ENCODE measurements at places on chromosomes 12 and 14.
A peak's percentile ranks its signal among the peaks of the same experiment; 100 is the strongest.

DNA sequence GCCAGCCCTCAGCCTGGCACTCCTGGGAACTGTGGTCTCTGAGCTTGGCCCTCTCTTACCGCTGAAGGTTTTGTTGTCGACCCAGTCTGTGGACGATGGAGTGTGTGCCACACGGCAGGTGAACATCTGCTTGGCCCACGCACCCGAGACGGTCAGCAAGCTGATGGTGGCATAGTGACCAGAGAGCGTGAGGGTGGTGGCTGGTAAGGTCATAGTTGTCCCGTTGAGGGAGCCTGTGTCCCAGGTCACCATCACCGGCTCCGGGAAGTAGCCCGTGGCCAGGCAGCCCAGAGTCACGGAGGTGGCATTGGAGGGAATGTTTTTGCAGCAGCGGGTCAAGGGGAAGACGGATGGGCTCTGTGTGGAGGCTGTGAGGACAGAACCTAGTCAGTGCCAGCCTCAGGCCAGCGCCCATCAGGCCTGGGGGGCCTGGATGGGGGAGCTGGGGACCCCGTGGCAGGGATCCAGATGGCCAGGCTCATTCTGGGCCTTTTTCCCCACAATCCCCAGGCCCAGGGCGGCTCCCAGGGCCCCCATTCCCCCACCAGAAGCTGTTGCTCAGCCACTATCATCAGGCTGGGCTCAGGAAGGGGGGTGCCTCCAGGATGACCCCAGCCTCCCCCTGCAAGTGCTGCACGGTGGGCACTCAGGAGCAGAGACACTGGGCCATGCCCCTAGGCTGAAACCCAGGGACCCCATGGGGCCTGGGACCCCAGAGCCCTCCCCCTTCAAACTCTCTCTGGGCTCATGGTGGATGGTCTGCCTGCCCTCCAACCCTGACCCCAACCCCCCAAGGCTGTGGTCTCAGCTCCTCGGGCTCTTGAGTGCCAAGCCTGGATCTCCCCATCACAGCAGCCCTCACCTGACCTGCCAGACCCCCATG, 75.2 kb downstream of the TMEM121 start:
- no peak for DNase-seq

- DNase-seq: no peak
These were observed 39.1 kb downstream of the DIO3 start for GRCh38 chr14:101600336-101600890.

- no peak for DNase-seq
These were observed 38.1 kb downstream of the ESRRB start for GRCh38 chr14:76413962-76414600.

DNA sequence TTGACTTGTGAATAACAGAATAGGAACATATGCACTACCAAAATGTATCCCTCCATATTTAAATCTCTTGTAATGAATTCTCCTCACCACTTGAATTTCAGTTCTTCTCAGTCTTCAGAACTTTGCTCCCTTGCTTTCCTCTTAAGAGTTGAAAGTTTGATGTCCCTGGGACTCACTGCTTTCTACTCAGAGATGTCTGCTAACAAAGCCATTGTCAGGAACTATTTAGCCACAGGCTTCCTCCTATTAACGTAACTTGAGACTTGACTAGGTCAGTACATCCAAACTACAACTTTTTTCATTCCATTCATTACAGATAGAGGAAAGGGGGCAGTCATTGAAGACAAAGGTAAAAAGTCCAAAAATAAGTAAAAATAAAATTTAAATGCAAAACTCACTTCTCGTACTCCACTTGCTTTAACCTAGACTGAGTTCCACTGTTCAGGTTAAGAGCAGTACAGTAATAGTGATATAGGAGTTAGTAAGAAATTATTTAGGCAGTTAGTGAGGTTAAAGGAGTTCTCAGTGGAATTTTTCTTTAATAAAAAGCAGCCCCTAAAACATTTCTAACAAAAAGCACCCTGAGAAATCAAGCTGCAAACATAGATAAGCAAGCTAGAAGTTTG, 364.2 kb downstream of the SOX5 start:
- no peak for DNase-seq

DNA sequence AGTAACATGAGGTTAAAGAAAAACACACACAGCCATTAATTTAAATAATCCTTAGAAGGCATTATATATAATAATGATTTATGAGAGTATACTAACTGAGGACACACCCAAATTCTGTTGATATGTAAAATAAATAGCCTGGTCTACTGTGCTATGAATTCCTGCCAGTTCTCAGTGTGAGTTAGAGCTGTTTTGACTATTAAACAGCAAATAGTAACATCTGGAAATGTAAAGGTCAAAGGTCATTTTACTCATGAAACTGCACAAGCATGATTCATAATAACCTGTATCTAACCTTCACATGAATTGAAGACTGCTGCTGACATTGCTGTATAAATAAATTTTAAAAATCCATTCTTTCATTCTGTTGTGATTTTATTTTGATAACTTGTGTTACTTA, 966.7 kb downstream of the SLC6A15 start:
- peak; percentile 35 for DNase-seq

GRCh38 chr14:35351897-35352273, 52.7 kb downstream of the NFKBIA start:
- DNase-seq: no peak

GRCh38 chr12:113097716-113098440, 37.7 kb downstream of the RASAL1 start:
- no peak for DNase-seq

DNA sequence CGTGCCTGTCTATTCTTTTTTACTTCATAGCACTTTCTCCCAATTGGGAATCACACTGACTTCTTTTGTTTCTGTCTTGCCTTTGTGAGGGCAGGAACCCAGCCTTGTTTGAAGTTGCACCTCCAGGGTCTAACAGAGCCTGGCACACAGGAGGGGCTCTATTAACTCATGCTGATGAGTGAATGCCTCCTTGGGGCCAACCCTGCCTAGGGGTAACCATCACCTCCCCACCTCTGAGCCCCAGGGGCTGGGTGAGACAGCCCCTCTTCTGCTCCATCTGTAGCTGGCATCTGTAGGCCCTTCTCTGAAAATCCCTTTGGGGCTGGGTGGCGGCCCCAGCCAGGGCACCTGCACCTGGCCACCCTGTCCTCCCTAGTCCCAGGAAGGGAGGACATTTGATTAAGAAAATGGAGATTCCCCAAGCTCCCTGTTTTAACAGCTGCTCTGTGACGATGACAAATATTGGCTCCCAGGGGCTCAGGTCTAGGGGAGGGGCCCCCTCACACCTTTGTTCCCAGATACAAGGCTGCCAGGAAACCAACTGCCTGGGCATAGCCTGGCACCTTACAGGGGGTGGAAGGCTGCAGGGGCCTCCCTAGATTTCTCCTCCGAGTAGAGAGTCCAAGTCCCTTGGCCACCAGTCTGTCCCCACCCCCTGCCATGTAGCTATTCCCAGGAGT, 11.8 kb downstream of the TAMALIN start:
- no peak for DNase-seq

GRCh38 chr12:50734409-50735263, 29.3 kb upstream of the ATF1 start:
- DNase-seq: peak; percentile 45

GRCh38 chr12:128004383-128004938, 262.5 kb upstream of the TMEM132C start:
- DNase-seq: no peak

GRCh38 chr14:23045419-23046357, 3.7 kb downstream of the PSMB11 start:
- DNase-seq: peak; percentile 32

GRCh38 chr14:39568809-39569538, 136.7 kb upstream of the FBXO33 start:
- no peak for DNase-seq

- DNase-seq: peak; percentile 83
These were observed 138.5 kb downstream of the KICS2 start for GRCh38 chr12:64083285-64084210.

DNA sequence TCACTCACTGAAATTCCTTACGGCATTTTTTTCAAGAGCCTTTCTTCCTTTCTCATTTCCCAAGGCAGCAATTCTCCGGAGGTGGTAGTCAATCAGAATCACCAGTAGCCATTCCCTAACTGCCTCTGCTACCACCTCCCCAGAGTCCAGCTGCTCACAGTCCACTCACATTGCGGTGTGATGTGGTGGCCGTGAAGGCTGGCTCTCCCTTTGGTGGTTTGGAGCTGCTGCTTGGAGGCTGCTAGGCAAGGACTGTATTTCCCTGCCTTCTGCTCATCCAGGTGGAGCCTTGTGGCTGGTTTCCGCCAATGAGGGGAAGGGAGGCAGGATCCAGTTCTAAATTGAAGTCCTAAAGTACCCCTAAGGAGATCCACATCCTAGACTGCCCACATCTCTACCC, 222.0 kb downstream of the ANO2 start:
- no peak for DNase-seq

GRCh38 chr12:69066492-69067373, 133.8 kb upstream of the CPM start:
- DNase-seq: no peak

- no peak for DNase-seq
These were observed 38.6 kb downstream of the ARF6 start for GRCh38 chr14:49931523-49931922.

GRCh38 chr14:75030147-75030546, 21.1 kb downstream of the MLH3 start:
- DNase-seq: no peak

- DNase-seq: no peak
These were observed 1.1 kb upstream of the SDSL start for GRCh38 chr12:113420996-113421595.

- peak; percentile 86 for DNase-seq
These were observed 37.2 kb upstream of the BDKRB2 start for GRCh38 chr14:96167224-96168148.

DNA sequence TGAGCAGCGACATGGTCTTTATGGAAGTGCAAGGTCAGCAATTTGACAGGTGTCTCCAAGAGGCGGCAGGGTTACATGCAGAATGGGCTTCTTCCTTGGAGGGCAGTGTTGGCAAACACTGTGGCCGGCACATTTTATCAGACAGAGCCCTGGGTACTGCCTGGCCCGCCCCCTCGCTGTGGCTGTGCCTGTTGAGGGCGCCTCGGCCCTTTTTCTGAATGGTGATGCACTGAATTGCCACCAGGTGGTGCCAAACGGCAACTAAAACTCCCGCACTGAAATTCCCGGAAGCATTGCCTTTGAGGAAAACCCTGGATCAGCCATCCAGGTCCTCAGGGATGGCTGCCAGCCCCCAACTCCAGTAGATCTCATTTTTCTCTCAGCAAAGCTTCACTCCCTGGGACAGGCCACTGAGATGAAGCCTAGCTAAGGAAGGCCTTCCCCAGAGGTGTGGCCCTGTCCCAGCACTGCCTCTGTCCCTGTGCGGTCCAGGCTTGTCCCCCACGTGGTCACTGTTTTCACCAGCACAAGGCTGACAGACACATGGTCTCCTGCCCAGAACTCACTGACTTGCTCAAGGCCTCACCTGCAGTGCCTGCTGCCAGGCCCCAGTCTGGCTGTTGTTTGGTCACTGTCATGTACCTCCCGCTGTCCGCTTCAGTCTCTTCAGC, 73.6 kb downstream of the TESC start:
- DNase-seq: peak; percentile 70

GRCh38 chr12:117854339-117855012, 114.3 kb downstream of the KSR2 start:
- DNase-seq: peak; percentile 54

- no peak for DNase-seq
These were observed 213.1 kb downstream of the CHST11 start for GRCh38 chr12:104669851-104670337.

DNA sequence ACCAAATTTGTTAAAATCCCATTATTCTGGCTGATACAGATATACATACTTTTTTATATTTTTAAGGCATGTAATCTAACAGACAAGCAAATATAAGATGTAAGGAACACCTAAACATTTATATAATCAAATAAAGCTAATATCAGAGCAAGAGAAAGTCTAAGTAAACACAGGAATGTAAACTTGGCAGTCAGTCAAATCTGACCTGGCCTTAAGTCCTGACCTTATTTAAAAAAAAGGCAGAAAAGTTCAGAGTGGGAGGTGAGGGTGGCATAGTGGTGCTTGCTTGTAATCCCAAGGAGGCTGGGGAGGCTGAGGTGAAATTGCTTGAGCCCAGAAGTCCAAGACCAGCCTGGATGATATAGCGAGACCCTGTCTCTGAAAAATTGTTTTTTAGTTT, 152.6 kb downstream of the DERA start:
- no peak for DNase-seq

DNA sequence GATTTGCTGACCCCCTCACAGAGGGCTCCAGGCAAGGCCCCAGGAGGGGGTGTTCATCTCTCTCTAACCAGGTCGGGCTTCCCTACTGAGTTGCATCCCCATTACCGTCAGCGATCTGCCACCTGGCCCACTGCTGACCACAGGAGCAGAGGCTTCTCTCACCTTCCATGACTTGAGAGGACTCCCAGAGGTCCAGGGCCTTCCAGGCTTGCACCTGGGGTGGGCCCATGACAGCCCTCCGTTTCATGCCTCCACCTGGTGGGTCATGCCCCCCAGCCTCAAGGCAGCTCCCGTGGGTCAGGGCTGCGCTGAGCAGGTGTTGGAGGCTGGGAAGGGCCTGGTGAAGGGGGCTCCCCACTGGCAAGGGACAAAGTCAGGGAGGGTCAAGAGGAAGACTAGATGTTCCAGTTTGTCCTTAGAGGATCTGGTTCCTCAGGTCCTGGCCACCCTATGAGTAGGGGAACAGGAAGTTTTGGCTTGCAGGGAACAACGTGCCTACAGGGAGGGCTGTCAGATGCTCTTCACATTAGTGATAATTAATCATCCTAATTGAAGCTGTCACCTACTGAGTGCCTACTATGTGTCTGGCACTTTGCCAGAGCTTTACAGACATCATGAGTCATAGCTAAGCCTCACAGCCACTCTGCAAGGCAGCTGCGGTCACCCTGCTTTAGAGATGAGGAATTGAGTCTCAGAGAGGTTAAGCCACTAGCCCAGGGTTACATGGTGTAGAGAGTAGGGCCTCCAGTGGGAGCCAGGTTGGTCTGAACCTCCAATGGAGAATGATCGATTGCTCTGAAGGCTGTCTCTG, 13.8 kb downstream of the NFKBIA start:
- peak; percentile 47 for DNase-seq

DNA sequence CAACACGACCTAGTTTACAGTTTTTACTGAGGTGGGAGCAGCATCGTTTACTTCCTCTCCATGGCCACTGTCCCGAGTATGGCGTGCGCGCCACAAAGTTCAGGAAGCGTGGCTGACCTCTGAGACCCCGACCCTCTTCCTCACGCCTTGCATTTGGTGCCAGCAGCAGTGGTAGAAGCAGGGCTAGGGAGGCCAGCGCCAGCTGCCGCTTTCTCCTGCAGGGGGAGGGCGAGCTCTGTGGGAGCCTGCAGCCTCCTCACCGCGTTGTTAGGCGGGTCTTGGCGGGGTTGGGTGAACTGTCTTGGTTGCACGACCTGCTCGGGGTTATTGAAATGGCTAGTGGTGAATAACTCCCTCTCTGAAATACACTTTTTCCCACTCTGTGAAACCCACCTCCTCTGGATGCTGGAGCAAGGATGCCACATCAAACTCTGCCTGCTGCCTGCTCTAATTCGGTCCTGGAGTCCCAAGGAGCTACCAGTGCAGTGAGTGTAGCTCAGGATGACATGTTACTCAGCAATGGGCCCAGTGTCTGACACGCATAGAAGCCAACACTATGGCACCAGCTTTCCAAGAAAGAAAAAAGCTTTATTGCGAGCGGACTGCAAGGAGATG, 22.3 kb upstream of the TDRD9 start:
- no peak for DNase-seq

Data from EL (cell line).